ENCODE measurements at places on chromosomes 5 and 9.
A peak's percentile ranks its signal among the peaks of the same experiment; 100 is the strongest.

GRCh38 chr5:36531401-36531800 lies 75.0 kb upstream of the SLC1A3 start:
- no peak for DNase-seq

DNA sequence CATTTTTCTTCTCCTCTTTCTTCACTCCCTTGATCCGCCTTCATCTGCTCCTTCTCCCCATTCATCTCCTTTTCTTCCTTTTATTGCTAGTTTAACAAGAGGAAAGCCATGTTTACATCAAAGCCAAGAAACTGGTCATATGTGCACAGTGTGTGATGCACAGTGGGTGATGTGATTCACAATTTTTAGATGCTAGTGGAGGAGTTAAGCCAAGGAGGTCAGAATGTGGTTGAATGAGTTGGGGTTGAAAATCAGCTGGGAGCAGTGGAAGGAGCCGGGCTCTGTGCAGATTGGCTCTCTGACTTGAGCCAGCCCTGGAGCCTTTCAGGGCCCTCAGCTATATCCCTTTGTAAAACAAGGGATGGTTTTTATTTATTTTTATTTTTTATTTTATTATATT lies 7.3 kb downstream of the ACER2 start:
- no peak for DNase-seq

- DNase-seq = no peak
Observed at GRCh38 chr9:21933281-21933680, 60.9 kb downstream of the CDKN2A start.

GRCh38 chr9:505741-506059 lies 291.0 kb downstream of the DOCK8 start:
- no peak for DNase-seq

- no peak for DNase-seq
Observed at GRCh38 chr5:42513246-42513645, 90.0 kb downstream of the GHR start.

DNA sequence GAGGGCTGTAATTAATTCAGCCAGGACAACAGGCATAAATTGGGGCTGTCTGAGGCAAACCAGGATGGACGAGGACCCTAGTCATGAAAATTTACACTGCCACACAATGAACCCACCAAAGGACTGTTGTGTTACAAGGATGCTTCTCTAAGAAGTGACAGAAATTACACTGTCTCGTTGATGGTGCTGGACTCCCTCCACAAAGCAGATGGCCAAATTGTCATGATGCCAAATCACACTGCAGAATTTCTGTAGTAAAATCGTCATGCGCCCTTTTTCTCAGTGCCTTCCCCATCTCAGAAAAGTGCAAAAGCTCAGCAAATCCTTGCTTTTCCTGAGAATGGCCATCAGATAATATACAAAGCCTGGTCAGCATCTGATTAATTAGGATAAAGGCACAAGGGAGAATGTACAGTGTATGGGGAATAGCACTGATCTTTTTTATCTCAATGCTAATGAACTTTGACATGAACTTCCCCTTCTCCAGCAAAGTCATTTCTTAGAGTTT lies 545.8 kb downstream of the CSNK1G3 start:
- DNase-seq = no peak

DNA sequence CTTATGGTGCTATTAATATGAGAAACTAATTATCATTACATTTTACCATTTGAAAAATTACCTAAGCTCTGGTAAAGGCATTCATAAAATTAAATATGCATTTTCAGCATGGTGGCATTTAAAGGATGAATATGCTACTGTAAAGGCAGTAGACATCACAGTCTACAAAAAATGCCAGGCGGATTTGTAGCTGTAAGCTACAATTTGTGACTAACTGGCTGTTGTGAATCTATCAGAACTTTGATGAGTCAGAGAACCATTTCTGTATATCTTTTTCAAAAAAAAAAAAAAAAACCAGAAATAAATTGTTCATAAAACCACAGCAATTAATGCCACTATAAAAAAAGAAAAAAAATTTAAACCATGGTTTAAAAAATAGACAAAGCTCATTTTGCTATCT lies 186.3 kb downstream of the NFIB start:
- DNase-seq = no peak

GRCh38 chr9:84821431-84821830 lies 151.9 kb downstream of the NTRK2 start:
- no peak for DNase-seq

- DNase-seq = no peak
Observed at GRCh38 chr5:141641634-141642267, 5.0 kb downstream of the RELL2 start.

DNA sequence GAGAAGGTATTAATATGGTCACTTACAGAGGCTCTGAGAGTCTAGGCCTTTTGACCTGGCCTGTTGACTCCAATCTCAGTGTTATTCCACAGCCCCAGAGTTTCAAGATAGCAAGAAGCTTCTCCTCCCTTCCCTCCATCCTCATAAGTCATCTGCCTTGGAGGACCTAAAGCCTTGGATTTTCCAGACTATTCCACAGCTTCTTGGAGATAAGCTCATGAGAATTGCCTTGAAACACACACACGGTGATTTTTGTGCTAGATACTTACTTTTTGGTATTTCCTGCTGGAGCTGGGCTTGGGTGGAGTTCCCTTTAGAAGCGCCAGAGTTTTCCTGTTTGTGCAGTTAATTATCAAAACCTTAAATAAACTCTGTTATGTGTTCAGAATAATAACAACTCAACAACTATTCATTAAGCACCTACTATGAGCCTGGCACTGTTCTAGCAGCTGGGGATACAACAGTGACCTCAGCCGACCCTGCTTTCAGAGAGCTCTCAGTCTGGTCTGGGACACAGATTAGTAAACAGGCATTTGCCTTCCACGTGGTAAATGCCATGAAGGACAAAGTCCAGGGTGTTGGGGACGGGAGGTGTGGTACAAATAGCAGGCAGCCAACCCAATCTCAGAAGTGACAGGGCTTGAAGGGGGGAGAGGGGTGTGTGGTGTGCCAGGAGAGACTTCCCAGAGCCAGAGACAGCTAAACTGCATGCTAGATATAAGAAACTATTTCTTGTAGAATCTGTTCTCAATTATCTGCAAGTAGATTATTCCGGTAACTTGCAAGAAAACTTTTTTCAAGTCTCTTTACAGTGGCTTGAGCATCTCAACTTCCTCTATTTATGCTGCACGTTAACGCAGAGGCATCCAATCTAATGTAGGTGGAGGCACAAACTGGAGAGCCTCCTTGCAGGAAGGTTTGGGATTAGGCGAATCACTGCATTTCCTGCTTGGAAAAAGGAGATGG lies 55.9 kb upstream of the KLF9 start:
- DNase-seq = no peak

- DNase-seq = no peak
Observed at GRCh38 chr9:107587191-107587963, 97.8 kb upstream of the KLF4 start.

- DNase-seq = no peak
Observed at GRCh38 chr9:111301195-111301594, 28.8 kb downstream of the OR2K2 start.

GRCh38 chr9:105195259-105195658 lies 49.2 kb upstream of the SLC44A1 start:
- no peak for DNase-seq

DNA sequence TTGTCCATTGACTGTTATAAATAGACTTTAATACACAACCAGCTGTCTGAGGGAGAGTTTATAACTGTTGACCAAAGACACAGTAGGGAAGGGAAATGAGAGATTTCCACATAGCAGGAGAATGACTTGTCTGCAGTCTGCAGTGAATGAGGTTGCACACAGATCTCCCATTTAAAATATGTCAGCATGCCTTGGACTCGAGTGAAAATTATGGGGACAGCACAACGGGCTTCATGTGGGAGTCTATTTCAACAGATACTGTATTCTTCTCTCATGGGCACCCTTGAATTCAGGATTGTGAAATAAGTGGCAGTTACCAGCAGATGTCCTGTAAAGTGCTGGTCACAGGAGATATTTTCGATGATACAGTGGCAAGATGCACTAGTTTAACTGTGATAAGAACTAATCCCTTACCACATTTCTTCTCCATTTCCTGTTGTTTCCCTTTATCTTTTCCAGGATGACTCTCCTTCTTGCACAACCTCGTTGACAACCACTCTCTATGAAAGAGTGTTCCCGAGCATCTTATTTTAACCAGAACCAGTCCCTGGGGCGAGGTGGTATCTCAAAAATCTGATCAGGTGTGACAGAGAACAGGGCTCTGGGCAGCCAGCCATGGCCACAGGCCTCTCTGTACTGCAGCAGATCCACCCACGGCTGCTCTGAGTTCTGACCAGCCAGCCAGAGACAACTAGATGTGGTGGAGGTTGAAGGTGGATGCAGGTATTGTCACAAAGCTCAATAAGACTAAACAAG lies 51.5 kb upstream of the MAP3K1 start:
- DNase-seq = no peak

GRCh38 chr5:90473396-90474234 lies 956 bp downstream of the MBLAC2 start:
- no peak for DNase-seq

DNA sequence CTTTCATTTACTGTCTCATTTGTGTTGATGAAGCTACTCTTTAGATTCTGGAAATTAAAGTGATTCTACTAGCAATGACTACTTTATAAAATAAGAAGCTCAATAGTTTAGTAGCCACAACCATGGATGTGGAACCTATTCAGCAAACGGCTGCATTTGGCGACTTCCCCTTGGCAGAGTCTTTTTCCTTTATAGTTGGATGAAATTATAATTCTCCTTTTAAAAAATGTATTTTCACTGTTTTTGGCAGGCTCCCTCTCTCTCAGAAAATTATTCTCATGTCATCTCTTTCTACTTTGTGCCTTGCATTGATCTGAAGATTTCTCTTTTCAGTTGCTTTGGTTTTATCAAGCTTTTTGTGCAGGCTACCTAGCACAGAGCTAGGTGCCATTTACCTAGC lies 50.6 kb upstream of the KCNN2 start:
- DNase-seq = no peak

DNA sequence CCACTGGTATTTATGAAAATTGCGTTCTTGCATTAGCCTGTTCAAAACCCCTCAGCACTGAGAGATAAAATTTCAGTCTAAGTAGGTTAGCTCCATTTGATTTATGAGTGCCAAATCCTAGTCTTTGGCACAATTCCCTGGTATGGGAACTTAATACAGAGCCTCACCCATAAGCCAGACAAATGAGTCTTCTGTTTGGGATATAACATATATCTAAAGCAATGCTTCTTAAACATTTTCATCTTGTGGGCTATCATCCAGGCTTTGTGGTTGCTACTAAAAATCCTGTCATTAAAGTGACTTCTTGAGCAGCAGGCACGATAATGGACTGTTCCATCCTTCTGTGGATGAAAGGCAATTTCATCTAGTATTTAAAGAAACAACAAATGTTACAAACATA lies 419.5 kb upstream of the ACTBL2 start:
- no peak for DNase-seq

GRCh38 chr9:13529321-13530104 lies 250.0 kb upstream of the MPDZ start:
- DNase-seq = peak; percentile 37

DNA sequence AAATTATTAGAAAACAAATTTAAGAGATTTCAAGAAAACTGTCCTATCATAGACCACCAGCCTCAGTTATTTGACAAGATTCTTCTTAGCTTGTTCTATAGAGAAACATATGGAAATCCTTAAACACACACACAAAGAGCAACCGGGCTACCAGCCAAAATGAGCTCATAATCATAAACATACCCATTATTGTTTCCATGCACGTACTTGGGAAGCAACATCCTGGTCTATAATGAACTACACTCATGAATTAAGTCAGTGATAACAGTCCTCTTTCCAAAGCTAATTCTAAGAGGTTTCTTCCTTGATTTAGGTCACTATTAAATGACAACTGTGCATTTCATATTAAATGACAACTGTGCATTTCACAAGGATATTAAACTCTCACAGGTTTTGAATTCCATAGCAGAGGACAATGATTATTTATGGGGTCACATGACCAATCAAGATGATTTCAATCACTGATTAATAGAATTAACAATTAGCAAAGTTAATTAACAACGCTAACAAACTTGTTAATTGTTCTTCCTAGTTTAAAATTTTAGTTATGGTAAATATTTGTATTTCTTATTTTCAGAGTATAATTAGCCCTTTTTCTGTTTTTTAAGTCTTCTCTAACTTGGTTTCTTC lies 77.0 kb downstream of the OXCT1 start:
- peak; percentile 98 for DNase-seq

GRCh38 chr5:131417240-131417869 lies 153.5 kb downstream of the CDC42SE2 start:
- peak; percentile 75 for DNase-seq

DNA sequence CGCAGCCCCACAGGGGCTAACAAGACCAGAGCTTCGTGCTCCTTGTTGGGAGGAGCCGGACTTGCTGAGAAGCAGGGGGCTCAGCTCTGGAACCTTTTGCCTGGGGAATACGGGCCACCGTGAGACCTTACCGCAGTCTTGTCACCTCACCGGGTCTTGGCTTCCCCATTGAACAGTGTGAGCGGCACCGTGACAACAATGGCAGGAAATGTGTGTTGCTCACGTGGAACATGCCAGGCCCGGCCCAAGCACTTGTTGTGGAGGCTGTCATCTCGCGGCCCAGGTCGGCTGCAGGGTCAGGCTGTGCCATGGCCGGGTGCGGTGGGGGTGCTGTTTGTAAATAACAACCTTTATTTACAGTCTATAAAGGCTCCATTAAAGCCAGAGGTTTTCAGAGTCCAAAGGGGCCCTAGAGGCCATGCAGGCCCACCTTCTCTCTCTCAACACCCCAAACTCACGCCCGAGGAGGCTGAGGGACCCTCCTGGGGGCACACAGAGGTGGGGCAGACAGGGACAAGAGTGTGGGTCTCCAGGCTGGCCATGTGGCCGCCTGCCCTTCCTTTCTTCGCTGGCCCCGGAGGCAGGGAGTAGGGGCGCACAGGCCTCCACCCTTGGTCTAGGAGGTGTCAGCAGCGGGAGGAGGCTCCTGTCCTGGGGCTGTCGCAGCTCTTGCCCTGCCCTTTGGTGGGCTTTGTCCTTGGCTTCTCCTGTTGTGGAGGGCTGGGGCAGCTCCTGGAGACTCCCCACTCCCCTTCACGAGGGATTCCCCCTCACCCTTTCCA lies 79.7 kb downstream of the TSPAN17 start:
- no peak for DNase-seq

DNA sequence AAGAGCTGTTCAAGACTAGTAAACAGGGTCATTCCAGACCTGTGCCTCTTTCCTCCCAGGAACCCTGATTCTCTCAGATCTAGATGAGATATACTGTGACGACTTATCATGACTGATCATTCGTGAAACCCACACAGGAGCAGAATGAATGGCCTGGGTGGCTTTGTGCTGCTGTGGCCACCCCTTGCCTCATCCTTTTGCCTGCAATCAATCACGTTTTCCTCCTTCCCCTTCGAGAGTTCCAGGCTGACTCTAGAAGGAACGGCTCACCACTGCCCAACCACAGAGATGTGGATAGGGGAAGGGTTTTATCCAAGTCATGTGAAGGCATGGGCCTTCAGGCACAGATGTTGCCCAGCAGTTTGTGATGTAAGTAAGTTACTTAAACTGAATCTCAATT lies 5.8 kb downstream of the ANXA6 start:
- DNase-seq = no peak

DNA sequence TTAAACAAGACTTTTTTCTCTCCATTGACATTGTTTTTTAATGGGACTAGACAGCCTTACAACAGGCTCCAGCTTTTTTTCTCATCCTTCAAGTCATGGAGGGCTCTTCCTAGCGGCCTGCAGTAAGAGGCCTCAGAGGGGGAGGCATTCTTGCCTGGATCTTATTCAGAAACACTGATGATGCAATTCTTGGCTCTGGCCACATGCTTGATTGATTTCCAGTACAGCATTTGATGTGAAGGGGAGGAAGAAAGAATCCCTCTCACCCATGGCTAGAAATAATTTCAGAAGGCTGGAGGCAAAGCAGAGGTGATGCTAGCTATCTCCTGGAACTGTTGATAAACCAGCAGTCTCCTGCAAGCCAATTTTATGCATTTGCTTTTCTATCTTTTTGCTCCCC lies 324.8 kb downstream of the PRELID2 start:
- no peak for DNase-seq
